ENCODE measurements at places on chromosomes 2 and 18. TPM values are rescaled to one million over a fixed set of nuclear protein-coding genes. Genes with fewer than 3 reads are reported as not detected.

Gene PCGF1
- polyA plus RNA-seq = 16.1 TPM

Gene ZCCHC2
- polyA plus RNA-seq = 3.0 TPM

Gene HK2
- 11.8 TPM for polyA plus RNA-seq

Gene SPDYA
- 0.40 TPM for polyA plus RNA-seq

Gene ABCG8
- not detected for polyA plus RNA-seq

Gene C2orf80
- not detected for polyA plus RNA-seq

Gene IGFBP5
- polyA plus RNA-seq = 29.4 TPM

Gene PRSS56
- not detected for polyA plus RNA-seq

Gene RNF144A
- 2.0 TPM for polyA plus RNA-seq

Gene KCNG3
- 0.02 TPM for polyA plus RNA-seq

Gene ALPG
- polyA plus RNA-seq = not detected

Gene ZNF142
- 5.3 TPM for polyA plus RNA-seq

Gene PCARE
- 0.22 TPM for polyA plus RNA-seq

Gene TRABD2A
- 0.08 TPM for polyA plus RNA-seq

Gene SLC40A1
- polyA plus RNA-seq = 7.0 TPM

Gene C1GALT1C1L
- polyA plus RNA-seq = 0.26 TPM

Gene IL1RL2
- 5.0 TPM for polyA plus RNA-seq

Gene INHA
- 0.71 TPM for polyA plus RNA-seq

Gene ALS2
- 3.9 TPM for polyA plus RNA-seq

Gene DPY30
- polyA plus RNA-seq = 77.2 TPM

Gene SLC19A3
- 0.14 TPM for polyA plus RNA-seq

Gene CCDC74A
- polyA plus RNA-seq = 4.9 TPM

Gene SNED1
- 3.3 TPM for polyA plus RNA-seq

Gene MYO7B
- 0.09 TPM for polyA plus RNA-seq

Gene LRRC30
- polyA plus RNA-seq = not detected

Gene CABYR
- 0.67 TPM for polyA plus RNA-seq

Gene DTNA
- 15.0 TPM for polyA plus RNA-seq

Gene MPP4
- not detected for polyA plus RNA-seq

Gene SEC11C
- 24.0 TPM for polyA plus RNA-seq

Gene EML6
- polyA plus RNA-seq = 1.3 TPM

Gene ALPP
- not detected for polyA plus RNA-seq

Gene ZNF519
- 1.8 TPM for polyA plus RNA-seq

Gene UGT1A8
- polyA plus RNA-seq = 0.39 TPM

Gene EMILIN1
- polyA plus RNA-seq = 12.1 TPM

Gene MAP2
- polyA plus RNA-seq = 5.2 TPM

Gene IL36B
- polyA plus RNA-seq = 1.5 TPM

Gene SERPINB7
- 1.1 TPM for polyA plus RNA-seq

Gene CXCR1
- 0.08 TPM for polyA plus RNA-seq

All from esophagus (tissue), 2 donors.